Hepatocyte (in vitro differentiated cells): ENCODE measurements at places on chromosomes 6 and 20. TPM values are rescaled to one million over a fixed set of nuclear protein-coding genes. Genes with fewer than 3 reads are reported as not detected.
A peak's percentile ranks its signal among the peaks of the same experiment; 100 is the strongest.

DNA sequence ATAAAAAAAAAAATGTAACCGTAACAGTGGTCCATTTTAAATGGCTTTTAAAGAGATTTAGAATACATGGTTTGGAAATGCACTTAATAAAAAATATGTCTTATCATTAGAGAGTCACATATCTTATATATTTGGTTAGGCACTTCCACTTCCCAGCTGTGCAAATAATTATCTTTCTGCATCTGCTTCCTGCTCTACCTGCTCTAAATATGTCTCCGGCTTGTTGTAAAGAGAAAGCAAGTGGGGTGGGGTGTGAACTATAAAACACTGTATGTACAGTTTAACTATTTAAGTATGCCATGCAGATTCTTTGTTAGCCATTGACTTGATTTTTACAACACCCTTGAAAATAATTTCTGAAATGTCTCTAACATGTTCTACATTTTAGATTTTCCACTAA, 106.3 kb downstream of the NKAIN2 start:
- no peak for DNase-seq

DNA sequence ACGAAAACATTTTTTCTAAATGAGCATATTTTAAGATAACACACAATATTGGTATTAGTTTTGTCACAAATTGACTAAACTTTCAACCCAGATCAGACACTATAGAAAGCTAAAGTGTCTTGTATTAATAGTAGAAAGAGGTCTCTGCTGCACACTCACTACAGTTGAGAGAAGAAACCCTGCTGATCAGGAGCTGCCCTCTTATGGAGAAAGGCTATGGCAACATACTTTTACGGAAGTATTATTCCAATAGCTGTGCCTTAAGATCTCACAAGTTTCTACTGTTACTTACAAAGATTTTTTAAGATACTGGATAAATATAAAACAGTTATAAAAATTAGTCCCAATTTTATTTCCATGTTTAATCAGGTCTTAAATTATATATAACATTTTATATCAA, 155.7 kb downstream of the RIMS1 start:
- DNase-seq: peak; percentile 11

DNA sequence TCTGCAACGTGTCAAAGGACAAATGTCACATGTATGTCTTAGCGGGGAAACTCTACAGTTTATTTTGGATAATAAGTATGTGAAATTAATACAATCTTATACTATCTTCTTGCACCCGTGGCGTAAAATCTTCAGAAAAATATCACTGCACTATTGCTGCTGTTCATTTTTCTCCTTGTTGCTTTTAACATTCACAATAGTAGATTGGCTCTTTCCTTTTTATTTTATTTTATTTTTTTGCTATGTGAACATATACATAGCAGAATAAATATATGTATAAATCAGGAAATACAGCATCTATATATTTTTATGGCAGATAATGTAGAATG, 15.4 kb downstream of the GPR31 start:
- no peak for DNase-seq

GRCh38 chr6:1614448-1615150, 4.9 kb downstream of the FOXC1 start:
- DNase-seq: peak; percentile 44

GRCh38 chr20:10728873-10729670, 55.3 kb upstream of the JAG1 start:
- DNase-seq: no peak

- DNase-seq: no peak
Observed at GRCh38 chr6:44301106-44301505, 12.0 kb downstream of the AARS2 start.

The TMEM30A gene
- 71.1 and 71.5 TPM in 2 replicates for polyA plus RNA-seq

The RCAN2 gene
- 5.0 and 6.9 TPM in 2 replicates for polyA plus RNA-seq

The PGC gene
- polyA plus RNA-seq: 67.4 and 109 TPM in 2 replicates

The CASS4 gene
- 0.50 TPM in 1 of 2 replicates, not detected in the other for polyA plus RNA-seq

The HCRTR2 gene
- 0.18 and 0.35 TPM in 2 replicates for polyA plus RNA-seq

The EYA4 gene
- polyA plus RNA-seq: 0.33 TPM in 1 of 2 replicates, not detected in the other

The CDC25B gene
- 20.0 and 21.9 TPM in 2 replicates for polyA plus RNA-seq

The CYP39A1 gene
- polyA plus RNA-seq: 2.8 and 5.2 TPM in 2 replicates

The THBS2 gene
- polyA plus RNA-seq: 3.2 and 3.9 TPM in 2 replicates
